Bone marrow (tissue), 2 donors: ENCODE measurements at places on chromosomes 11 and 22.

- no peak for DNase-seq
Observed at GRCh38 chr11:119671051-119671450, 57.9 kb downstream of the NECTIN1 start.

- DNase-seq, result no peak
Observed at GRCh38 chr22:24965822-24966626, 13.5 kb downstream of the KIAA1671 start.

GRCh38 chr11:105884436-105884835 is 137.6 kb downstream of the MSANTD4 start:
- DNase-seq, result no peak

DNA sequence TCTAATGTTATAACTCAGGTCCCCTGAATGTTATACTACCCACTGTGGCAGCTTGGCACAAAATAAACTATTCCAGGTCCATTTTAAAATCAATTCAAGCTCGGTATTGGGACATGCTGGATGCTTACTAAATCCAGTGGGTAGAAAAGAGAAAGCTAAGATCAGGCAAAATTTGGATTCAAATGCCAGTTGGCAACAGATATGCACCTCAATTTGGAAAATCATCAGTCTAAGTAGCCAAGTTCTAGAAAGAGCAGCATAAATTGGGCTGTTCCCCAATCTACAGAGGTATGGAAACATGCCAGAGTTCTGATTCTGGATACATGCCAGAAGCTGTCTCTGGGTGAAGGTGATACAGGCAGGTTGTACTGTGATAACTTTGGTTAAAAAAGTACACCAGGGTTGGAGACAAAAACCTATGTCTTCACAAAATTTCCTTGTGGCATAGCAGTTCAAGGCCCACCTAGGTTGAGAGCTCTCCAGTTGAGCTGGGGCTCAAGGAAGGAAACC is 427.8 kb downstream of the LRRC4C start:
- DNase-seq, result no peak

- no peak for DNase-seq
Observed at GRCh38 chr11:532527-532985, 2.8 kb downstream of the HRAS start.

- no peak for DNase-seq
Observed at GRCh38 chr11:77510851-77511250, 37.0 kb upstream of the PAK1 start.

DNA sequence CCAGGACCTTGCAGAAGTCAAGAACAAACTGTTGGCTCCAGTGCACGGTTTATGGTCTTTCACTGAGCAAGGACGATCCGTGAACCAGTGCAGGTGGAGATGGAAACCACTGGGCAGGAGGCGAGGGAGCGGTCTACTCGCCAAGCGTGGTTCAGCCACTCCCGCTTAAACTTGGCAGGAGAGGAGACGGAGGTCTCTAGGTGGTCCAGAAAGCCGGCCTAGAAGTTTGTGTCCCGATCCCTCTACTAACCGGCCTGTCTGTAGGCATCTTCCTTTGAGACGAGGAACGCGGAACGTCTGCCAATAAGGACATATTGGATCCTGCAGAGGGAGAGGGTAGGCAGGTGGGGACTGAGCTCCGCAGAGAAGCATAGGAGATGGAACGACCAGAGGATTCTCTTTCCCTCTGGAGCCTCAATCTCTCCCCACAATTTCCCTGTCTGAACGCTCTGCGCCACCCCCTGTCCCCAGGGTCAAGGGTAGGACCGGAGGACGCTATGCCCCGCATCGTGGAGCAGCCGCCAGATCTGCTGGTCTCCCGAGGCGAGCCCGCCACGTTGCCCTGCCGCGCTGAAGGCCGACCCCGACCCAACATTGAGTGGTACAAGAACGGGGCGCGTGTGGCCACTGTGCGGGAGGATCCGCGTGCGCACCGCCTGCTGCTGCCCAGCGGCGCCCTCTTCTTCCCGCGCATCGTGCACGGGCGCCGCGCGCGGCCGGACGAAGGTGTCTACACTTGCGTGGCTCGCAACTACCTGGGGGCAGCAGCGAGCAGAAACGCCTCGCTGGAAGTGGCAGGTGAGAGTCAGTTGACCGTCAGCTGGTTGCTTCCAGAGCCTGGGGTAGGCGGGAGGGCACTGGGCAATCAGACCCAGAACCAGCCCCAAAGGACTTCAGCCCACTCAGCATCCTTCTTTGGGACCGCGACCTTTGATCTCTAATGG is 3.4 kb downstream of the ROBO3 start:
- no peak for DNase-seq

DNA sequence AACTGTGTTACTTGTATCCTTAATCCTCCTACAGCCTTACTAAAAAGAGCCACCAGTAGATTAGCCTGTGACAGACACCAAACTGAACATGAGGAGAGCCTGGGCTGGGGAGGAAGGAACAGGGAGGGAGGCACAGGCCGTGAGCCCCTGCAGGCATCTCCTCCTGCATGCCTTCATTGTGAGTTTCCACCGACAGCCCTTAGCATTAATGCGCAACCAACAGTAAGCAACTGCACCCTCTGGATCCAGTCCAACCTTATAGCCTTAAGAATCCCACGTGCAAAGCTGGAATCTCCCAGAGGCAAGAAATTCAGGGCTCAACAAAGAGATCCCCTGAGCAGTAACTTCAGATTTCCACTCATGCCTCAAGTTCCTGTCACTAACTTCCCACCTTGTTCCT is 84.6 kb downstream of the ETS1 start:
- DNase-seq, result no peak

GRCh38 chr22:37716708-37717107 is 19.9 kb downstream of the TRIOBP start:
- no peak for DNase-seq

DNA sequence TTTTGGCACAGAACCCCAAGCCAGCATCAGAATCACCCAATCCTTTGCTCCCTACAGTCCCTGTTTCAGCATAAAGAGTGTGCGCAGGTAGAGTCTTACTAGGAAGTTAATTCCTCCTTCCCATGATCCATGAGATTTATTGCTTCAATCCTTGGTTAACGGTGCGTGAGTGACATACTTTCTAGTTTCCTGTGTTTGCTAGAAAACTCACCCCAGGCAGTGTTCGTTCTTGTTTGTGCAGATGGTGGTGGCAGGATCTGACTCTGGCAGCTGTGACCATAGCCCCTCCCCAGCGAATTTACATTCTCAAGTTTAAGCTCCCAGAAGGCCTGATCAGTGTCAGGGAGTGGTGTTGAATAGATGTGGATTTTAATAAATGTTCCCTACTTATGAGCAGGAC is 106.7 kb upstream of the CCT8L2 start:
- DNase-seq, result no peak

GRCh38 chr11:94500181-94500580 is 6.4 kb downstream of the ANKRD49 start:
- no peak for DNase-seq

GRCh38 chr11:35236667-35237003 is 97.7 kb downstream of the CD44 start:
- no peak for DNase-seq

DNA sequence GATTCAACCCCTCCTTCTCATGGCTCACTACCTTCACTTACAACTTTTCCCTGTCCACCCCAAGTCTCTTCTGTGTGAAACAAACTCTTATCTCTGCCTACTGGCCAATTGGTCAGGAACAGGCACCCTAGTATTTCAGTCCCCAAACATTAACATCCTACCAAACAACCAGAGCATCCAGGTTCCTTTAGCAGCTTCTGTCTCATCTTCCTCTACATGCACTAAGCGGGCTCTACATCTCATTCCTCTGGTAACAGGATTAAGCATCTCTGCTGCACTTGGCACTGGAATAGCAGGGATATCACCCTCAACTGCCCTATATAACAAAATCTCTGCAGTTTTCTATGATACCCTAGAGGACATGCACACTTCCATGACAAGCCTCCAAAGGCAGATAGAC is 116.2 kb downstream of the JRKL start:
- no peak for DNase-seq

DNA sequence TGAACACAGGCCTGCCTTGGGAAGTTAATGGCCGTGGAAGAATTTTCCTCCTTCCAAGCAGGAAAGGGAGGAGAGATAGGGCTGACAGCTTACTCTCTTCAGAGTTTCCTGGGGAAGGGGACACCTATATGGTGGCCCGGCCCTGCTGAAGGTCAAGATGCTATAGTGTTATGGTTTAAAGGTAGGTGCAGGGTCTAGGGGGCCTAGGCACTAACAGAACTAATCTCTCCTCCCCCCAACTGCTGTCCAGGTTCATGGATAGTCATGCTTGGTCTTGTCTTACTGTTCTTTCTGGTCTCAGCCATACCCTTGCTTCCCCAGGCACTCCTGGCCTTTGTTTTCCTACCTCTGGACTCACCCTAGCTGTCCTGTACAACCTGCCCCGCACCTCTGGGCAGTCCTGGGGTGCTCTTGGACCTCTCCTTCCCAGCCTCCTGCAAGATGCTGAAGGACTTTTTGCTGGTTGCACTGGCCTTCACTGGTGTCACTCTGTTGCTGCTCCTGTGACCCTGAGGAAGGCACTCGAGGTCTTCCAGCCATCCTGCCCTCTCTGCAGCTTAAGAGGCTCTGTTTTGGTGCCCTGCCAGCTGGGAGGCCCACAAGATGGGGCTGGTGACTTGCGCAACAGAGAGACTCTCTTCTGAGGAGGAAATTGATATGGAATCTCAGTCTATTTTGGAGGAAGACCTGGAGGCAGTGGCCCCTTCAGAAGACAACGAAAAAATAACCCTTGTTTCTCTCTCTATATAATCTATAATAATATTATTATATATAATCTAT is 17.9 kb downstream of the SEC14L3 start:
- no peak for DNase-seq

DNA sequence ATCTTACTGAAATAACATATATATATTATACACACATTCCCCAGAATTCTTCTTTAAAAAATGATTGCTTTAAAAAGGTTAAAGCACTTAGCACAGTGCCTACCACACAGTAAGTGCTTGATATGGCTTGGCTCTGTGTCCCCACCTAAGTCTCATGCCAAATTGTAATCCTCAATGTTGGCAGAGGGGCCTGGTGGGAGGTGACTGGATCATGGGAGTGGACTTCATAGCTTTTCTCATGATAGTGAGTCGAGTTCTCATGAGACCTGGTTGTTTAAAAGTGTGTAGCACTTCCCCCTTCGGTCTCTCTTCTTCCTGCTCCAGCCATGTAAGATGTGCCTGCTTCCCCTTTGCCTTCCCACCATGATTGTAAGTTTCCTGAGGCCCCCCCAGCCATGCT is 6.2 kb downstream of the CRYAB start:
- no peak for DNase-seq
